ENCODE measurements at places on chromosomes 5 and 9. TPM values are rescaled to one million over a fixed set of nuclear protein-coding genes. Genes with fewer than 3 reads are reported as not detected.

- DNase-seq = no peak
Measured at GRCh38 chr9:114516913-114517312, 11.6 kb upstream of the WHRN start.

Gene PCDHA9
- polyA plus RNA-seq = 0.08 TPM

Gene PCDHB9
- polyA plus RNA-seq = 4.5 TPM

Gene JAK2
- polyA plus RNA-seq = 13.9 TPM

Gene PKD2L2
- 0.53 TPM for polyA plus RNA-seq

DNA sequence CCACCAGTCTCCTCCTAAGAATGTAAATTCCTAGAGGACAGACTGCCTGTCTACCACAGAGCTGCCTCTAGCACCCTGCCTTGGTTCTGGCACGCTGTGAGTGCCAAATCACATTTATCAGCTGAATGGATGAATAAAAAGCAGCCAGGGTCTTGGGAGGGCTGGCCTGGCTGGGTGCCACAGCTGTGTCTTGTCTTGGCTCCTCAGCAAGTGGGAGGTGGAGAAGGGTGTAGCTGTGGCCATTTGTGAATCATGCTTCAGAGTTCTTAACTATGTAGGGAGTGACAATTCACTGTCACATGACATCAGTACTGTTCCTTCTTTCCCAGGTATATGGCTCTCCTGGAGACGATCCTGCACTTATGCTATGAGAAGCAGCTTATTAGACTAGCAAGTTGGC lies 70.6 kb downstream of the DCP2 start:
- no peak for DNase-seq

DNA sequence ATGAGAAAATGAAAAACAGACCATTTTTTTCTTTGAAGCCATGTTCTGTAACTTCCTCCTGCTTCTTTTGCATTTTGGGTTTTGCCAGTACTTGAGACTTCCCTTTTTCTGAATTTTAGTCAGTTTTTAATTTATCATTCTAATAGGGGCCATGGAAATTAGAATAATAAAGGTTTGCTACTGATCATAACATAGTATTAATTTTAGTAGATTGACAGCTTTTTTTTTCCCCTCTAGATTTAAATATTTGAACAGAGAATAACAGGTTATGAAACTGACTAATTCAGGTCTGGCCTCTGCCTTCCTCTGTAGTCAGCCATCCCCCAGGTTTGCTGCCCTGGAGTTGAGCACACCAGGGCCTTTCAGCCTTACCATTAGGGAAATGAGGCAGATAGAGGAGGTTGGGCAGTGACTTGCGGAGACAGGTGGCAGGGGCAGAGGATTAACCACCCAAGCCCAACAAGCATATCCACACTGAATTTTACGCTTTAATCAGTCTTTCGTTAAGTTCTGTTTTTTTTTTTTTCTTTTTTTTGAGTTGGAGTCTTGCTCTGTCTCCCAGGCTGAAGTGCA lies 80.1 kb upstream of the TNFAIP8 start:
- DNase-seq = no peak

GRCh38 chr5:38725371-38725865 lies 120.4 kb upstream of the OSMR start:
- no peak for DNase-seq

DNA sequence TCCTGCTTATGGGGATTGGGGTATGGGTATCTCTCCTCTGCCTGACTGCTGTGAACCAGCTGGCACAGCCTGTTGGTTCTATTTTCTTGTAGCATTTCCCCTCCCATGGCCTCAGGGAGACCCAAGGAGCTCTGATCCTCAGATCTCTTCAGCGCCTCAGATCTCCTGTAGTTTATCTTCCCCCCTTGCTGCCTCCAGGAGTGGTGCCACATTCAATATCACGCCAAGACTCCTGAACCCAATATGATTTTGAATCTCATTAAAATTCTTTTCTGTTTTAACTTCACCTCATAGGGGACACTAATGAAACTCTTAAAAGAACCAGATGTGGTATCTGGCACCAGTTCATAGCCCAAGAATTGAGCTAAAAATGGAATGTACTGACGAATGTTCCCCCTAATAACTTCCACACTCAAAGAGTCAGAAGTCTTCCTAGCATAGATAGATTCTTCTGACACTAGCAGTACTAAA lies 59.6 kb upstream of the LIFR start:
- DNase-seq = no peak

GRCh38 chr5:154172785-154173184 lies 17.7 kb upstream of the GALNT10 start:
- DNase-seq = no peak

Gene TMEM8B
- polyA plus RNA-seq = 36.2 TPM

Gene FAM221B
- 0.09 TPM for polyA plus RNA-seq

GRCh38 chr5:7348168-7348854 lies 47.6 kb upstream of the ADCY2 start:
- no peak for DNase-seq

DNA sequence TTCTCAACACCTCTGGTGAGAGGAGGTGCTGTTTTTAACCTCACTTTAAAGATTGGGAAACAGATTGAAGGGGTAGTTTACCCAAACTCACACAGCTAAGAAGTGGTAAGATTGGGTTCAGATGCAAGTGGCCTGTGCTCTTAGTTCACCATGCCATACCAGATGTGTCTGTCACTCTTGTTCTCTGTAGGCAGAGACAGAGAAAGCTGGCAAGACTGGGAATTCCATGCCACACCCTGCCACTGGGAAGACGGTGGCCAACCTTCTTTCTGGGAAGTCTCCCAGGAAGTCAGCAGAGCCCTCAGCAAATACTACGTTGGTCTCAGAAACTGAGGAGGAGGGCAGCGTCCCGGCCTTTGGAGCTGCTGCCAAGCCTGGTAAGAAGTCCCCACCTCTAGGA lies 11.0 kb downstream of the TCOF1 start:
- DNase-seq = no peak

DNA sequence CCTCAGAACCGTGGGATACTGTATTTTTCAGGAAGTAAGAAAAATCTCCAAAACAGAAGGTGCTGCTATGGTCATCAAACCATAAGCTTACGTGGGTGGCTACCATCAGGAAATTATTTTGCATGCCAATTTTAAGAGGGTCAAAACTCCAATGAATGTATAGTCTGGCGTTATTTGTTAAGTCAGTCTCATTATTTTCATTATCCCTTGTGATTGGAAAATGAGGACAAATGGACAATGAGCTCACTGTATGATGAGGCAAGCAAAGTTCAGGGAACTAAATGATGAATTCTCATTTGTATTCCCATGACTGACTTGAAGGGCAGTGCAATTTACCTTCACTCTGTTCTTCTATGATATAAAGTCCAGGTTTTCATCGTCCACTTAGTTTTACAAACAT lies 17.6 kb downstream of the PUM3 start:
- no peak for DNase-seq

- DNase-seq = no peak
Measured at GRCh38 chr5:81180780-81181460, 52.2 kb upstream of the CKMT2 start.

Gene STPG3
- 3.9 TPM for polyA plus RNA-seq

GRCh38 chr5:35853631-35854030 lies 3.1 kb upstream of the IL7R start:
- no peak for DNase-seq

Gene RFESD
- 4.6 TPM for polyA plus RNA-seq

DNA sequence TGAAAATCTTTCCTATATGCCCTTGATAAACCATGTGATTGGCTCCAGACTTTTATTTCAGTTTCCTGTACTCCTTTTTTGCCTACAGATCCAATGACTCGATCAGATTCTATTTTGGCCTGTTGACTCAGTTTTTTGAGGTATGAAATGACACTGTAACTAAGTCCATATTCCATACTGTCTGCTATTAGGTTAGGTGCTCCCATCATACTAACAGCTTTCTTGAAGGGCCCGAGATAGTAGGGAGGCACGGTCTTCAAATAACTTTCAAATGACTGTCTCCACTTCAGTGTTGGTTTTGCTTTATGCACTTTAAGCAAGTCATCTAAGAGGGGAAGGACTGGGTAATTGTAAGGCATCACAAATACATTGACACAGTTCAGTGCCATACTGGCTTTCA lies 295.4 kb upstream of the DAB2 start:
- no peak for DNase-seq

- no peak for DNase-seq
Measured at GRCh38 chr5:92380069-92380770, 997.1 kb upstream of the ARRDC3 start.

GRCh38 chr5:65800775-65801174 lies 78.8 kb downstream of the NLN start:
- no peak for DNase-seq

DNA sequence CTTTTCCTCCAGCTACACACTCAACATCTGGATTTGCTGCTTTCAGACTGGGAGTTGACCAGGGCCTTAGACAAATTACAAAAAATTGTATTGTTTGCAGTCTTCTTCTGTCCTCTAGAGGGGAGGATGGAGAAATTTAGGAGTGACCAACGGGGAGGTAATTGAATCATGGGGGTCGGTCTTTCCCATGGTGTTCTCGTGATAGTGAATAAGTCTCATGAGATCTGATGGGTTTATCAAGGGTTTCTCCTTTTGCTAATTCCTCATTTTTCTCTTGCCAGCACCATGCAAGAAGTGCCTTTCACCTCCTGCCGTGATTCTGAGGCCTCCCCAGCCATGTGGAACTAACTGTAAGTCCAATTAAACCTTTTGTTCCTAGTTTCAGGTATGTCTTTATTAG lies 4.2 kb downstream of the IFNA8 start:
- no peak for DNase-seq

DNA sequence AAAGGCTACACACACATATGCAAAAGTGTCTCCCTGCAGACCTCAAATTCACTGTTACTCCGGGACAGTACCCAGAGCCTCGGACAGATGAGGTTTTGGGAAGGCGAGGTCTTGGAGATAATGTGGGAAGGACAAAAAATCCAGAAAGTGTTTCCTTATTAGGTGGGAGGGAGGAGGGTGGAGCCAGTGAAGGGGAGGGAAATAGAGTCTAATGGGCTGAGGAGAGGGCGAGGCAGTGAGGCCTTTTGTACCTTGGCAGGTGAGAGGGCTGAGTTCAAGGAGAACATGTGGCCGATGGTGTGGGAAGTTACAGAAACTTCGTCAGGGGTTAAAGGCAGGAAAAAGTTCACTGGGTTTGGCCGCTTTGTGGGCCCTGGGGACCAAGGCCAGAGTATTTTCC lies 22.1 kb upstream of the TMEM174 start:
- DNase-seq = no peak

- no peak for DNase-seq
Measured at GRCh38 chr9:120830151-120830550, 12.6 kb downstream of the PSMD5 start.

GRCh38 chr5:87536365-87536764 lies 123.6 kb upstream of the CCNH start:
- DNase-seq = no peak

DNA sequence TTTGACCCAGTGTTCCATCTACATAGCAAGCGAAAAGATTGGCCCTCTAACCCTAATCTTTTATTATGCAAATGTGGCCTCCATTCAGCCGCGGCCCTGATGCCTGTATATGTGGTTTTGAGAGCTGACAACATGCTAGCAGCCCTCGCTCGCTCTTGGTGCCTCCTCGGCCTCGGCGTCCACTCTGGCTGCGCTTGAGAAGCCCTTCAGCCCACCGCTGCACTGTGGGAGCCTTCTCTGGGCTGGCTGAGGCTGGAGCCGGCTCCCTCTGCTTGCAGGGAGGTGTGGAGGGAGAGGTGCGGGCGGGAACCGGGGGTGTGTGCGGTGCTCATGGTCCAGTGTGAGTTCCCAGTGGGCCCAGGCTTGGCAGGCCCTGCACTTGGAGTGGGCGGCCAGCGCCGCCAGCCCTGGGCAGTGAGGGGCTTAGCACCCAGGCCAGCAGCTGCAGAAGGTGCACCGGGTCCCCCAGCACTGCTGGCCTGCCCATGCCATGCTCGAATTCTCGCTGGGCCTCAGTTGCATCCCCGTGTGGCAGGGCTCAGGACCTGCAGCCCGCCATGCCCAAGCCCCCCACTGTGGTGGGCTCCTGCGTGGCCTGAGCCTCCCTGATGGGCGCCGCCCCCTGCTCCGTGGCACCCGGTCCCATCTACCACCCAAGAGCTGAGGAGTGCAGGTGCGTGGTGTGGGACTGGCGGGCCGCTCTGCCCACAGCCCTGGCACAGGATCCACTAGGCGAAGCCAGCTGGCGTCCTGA lies 757.5 kb upstream of the CTNND2 start:
- DNase-seq = no peak

DNA sequence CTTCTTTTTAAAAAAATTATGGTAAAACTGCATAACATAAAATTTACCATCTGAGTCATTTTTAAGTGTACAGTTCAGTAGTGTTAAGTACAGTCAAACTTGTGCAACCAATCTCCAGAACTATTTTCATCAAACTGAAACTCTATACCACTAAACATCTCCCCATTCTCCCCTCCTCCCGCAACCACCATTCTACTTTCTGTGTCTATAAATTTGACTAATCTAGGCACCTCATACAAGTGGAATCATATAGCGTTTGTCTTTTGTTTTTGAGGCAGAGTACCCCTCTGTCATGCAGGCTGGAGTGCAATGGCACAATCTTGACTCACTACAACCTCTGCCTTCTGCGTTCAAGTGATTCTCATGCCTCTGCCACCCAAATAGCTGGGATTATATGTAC lies 24.0 kb upstream of the EBF1 start:
- no peak for DNase-seq

DNA sequence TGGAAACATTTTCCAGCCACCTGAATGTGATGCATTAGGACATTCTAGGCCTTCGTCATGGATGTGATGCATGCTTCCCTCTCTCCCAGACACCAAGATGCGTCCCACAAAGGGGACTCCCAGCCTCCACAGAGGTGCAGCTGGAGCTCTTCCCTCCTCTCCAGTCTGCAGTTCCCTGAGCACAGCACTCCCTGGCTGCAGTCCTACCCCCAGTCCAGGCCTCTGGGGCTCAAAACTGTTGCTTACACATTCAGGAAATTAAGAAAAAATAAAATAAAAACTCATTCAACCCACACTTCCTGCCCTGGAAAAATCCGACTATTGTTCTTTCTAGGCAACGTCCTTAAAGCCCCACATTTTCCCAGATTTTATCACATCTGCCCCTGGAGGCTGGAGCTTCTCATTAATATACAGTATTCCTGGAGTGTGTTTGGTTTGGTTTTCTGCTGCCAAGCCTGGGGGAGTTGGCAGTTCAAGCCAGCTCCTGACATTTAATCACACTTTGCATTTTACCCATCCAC lies 78.4 kb upstream of the ICE1 start:
- no peak for DNase-seq

DNA sequence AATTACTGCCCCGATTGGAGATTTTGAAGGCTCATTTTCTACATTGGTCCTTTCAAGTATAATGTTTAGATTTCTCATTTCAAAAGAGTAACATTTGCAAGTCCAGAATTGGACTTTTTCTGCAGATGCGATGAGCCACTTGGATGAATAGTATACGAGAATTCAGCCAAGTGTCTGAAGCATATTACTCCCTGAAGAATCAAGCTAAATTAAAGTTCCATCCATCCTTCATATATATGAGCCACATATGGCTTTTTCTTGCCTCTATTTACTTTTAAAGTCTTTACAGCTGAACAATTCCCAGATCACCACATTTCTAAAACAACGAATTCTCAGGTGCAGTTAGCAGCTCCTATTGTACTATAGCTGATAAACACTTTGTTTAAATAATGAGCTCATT lies 288.7 kb downstream of the CEMIP2 start:
- no peak for DNase-seq

GRCh38 chr5:33588654-33589372 lies 148.0 kb downstream of the TARS1 start:
- no peak for DNase-seq

- DNase-seq = no peak
Measured at GRCh38 chr9:120152295-120152694, 427.7 kb downstream of the CDK5RAP2 start.

- DNase-seq = no peak
Measured at GRCh38 chr5:6634306-6634705, 1.1 kb downstream of the SRD5A1 start.

All from renal pelvis (tissue), 12 donors.